ENCODE measurements at places on chromosomes 16 and 17. TPM values are rescaled to one million over a fixed set of nuclear protein-coding genes. Genes with fewer than 3 reads are reported as not detected.

NTN3 gene
- 2.8 TPM for polyA plus RNA-seq

CEP295NL gene
- 0.18 TPM for polyA plus RNA-seq

CIITA gene
- 5.7 TPM for polyA plus RNA-seq

BEAN1 gene
- 9.5 TPM for polyA plus RNA-seq

PIRT gene
- 0.06 TPM for polyA plus RNA-seq

KRT9 gene
- polyA plus RNA-seq: not detected

GRIN2A gene
- polyA plus RNA-seq: 0.32 TPM

TP53TG3F gene
- not detected for polyA plus RNA-seq

GRCh38 chr17:47888293-47888692 lies 7.7 kb upstream of the SP2 start:
- no peak for DNase-seq

DNA sequence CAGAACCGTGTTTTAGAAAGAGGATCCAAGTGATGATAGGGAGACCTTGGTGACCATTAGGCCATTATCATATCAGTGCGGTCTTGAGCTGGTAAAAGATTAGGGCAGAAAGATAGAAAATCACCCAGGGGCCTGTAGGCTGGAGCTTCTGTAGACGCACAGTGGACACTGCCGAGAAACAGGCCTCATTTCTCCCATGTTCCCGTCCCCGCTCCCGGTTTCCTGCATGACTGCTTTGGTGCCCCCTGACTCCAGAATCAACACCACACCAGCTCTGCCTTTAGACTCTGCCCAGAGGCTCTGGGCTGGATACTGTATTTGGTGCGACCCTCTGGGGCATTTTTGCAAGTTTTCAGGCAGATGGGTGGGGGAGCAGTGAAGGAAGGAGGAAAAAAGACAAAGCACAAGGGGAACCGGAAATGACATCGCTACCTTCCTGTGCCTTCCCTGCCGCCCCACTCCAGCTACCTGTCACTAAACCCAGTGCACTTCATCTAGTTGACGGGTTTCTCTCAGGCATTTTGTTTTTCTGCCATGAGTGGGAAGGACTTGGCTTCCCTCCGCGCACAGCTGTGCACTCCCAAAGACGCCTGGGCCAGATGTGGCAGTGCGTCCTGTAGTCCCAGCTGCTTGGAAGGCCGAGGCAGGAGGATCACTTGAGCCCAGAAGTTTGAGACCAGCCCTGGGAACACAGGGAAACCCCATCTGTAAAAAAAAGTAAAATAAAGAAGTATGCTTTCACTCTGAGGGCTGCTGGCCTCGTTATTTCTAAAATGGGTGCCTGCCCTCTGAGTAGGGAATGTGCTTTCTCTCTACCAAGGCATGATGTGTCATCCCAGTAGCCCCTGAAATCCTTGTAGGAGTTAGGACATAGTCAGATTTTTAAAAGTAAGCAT lies 214.1 kb downstream of the RPTOR start:
- no peak for DNase-seq

DNA sequence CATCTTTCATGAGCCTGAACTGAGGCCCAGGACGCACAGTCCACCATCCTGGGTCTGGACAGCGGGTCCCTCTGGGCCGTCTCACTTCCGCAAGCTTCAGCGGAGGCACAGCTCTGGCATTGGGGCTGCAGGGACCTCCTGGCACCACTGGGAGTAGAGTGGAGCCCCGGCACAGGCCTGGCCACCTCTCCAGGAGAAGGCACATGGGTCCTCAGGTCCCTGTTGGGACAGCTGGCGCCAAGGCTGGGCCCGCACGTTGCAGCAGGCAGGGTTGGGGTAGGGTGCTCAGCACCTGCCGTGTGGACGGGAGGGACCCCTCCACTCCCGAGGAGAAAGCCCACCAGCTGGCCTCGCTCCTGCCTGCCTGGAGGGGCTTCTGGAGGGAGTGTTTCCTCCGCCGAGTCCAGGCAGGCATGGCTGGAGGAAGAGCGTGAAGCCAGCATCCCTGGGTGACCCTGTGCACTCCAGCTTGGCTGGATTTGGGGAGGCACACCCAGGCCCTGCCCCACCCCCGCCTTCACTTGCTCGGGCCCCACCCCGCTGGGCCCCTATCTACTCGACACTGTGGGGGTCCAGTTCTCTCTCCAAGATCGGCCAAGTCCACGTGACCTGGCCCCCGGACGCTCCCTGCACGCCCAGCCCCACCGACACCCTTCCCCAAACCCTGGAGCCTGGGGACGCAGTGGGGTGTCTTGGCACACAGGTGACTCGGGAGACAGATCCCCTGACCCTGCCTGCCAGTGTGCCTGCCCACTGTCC lies 6.6 kb upstream of the METRNL start:
- no peak for DNase-seq

- DNase-seq: no peak
Measured at GRCh38 chr16:24382762-24383407, 126.8 kb downstream of the CACNG3 start.

DNA sequence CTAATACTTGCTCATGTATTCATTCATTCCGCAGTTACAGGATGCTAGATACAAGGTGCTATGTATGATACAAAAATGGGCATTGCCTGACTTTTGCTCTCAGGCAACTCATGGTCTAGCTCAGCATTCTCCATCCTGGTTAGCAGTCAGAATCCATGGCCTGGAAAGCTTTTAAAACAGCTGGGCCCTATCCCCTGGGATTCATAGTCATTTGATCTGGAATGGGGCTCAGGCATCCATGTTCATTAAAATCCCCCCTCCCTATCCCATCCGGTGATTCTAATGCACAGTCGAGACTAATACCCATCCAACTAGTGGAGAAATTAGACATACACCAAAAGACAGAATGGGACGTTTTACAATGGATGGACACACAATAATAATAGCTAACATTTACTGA lies 104.1 kb upstream of the TMEM132E start:
- no peak for DNase-seq

GRCh38 chr16:10356870-10357842 lies 28.7 kb upstream of the ATF7IP2 start:
- no peak for DNase-seq

- no peak for DNase-seq
Measured at GRCh38 chr16:55577887-55578286, 11.4 kb downstream of the CAPNS2 start.

GRCh38 chr17:13862346-13862745 lies 207.0 kb upstream of the COX10 start:
- DNase-seq: no peak

GRCh38 chr17:40922239-40922638 lies 15.2 kb downstream of the KRT23 start:
- DNase-seq: no peak

DNA sequence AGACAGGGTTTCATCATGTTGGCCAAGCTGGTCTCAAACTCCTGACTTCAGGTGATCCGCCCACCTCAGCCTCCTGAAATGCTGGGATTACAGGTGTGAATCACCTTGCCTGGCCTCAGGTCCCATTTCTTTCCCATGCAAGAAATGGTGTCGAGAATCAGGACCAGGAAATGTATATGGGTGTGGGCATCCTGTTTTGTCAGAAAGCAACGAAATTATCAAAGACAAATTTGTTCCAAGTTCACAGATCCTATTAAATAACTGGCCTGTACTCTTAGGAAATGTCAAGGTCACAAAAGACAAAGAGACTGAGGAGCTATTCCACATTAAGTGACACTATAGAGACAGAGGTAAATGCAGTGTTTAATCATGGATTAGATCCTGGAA lies 17.1 kb upstream of the ST6GALNAC1 start:
- no peak for DNase-seq

DNA sequence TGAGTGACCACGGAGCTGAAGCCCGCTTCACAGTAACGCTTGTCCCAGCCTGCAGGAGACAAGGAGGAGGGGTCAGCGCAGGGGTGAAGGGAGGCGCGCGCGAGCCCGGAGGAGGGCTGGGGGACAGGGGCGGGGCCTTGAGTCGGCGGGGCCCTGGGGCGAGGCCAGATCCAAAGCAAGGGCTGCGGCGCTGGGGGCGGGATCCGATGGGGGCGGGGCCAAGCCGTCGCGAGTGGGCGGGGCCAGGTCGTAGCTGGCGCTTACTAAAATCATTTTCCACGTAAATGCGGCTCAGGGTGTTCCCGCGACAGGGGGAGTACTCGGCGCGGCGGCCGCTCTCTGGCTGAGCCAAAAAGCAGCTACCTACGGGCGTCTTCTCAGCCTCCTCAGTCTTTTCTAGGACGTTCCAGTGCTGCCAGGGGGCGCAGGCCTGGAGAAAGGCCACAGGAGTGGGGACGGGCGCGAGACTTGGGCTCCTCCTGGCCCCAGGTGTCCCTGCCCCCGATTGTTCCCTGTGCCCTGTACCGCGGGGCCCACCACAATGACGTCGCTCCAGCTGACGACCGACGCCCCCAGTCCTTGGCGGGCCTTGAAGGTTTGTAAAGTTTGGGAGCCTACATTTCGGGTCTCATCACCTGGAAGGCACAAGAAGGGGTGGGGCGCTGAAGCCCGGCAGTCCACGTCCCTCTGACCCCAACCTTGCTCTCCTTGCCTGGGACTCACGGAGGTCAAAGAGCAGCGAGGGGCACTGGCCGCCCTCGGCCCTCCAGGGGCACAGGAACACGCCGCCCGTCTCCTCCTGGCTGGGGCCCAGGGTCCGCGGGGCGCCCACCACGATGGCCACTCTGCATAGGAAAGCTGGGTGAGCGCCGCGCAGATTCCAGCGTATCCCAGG lies 3.9 kb downstream of the ITGA2B start:
- DNase-seq: peak; percentile 80

DNA sequence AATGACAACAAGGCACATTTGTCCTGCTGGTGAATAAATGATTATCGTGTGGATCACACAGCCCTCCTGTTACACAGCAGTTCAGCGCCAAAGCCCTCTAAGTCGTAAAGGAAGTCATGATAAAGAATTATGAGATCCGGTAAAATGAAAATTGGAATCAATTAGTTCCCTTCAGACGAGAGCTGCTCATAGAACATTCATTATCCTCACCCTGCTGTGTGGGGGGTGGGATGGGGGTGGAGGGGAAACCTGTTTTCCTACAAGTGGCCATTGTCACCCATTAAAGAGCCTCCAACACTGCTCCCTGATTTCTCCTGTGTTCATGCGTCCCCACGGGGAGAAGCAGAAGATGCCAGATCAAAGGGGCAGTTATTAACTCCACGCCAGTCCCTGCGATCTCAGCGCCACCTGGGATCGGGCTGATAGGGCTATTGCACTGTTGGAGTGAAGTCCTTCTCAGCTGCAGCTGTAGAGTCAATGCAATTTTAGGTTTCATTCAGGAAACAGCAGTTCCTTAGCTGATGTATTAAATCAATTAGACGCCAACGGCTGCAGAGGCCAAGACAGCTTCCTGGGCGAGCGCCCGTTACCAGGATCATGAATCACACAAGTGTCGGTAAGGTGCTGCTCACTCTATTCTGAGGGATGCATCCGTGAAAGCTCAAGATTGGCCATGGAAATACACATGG lies 19.2 kb upstream of the CACNG4 start:
- DNase-seq: no peak
